ENCODE measurements at places on chromosomes 1 and 21.

DNA sequence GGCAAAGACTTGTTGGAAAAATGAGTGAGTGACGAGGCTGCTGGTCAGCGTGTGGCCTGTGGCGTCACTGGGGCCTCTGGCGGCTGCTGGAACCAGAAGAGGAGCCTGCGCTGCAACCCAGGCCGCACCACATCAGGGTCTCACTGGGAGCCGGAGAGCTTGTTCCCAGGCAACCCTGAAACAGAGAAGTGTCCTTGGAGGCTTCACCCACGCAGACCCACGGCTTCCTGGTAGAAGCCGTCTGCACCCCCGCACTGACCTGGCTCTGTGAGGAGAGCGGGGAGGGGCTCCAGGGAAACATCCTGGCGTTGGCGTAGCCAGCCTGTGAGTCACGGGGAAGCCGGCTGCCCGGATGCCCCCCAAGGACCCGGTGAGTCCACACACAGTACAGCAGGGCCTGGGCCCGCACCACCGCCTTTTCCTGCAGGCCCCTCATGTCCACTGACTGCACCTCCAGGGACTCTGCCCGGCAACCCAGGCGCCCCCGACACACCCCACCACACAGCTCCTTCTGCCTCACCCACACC lies 57.4 kb downstream of the COL6A1 start:
- DNase-seq = no peak

- no peak for DNase-seq
Measured at GRCh38 chr1:82534996-82535395, 734.3 kb downstream of the ADGRL2 start.

DNA sequence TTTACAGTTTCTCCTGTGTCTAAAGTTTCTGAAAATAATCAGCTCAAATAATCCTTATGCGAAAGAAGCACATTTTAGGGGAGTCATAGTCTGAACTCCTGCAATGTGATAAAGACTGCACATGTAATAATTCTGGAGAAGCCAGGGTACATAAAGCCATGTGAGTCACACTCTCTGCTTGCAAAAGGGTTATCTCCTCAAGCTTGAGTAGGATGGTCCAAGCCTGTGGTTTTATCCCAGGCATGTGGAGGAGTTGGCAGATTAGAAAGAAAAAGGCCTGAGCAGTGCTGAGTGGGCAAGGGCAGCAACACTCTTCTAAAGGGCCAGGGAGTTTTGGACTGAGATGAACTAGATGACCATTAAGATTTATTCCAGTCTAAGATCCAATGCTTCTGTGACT lies 220.4 kb downstream of the RHOU start:
- no peak for DNase-seq

DNA sequence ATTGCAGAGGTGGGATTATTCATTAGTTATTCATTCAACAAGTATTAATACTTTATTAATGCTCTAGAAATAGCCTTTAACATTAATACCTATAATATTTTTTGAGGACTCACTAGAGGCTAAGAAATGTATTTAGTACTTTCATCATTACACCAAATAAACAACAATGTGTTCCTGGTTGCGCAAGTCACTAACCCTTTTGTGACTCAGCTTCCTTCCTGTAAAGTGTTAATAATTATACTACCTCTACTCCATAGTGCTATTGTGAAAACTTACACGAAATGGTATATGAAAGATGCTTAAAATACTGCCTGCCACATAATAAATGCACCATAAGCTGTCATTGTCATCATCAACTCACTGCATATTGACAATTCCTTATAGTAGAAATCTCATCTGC lies 431.0 kb downstream of the DPYD start:
- DNase-seq = peak; percentile 40

- DNase-seq = no peak
Measured at GRCh38 chr1:17372955-17373354, 959 bp downstream of the PADI6 start.

DNA sequence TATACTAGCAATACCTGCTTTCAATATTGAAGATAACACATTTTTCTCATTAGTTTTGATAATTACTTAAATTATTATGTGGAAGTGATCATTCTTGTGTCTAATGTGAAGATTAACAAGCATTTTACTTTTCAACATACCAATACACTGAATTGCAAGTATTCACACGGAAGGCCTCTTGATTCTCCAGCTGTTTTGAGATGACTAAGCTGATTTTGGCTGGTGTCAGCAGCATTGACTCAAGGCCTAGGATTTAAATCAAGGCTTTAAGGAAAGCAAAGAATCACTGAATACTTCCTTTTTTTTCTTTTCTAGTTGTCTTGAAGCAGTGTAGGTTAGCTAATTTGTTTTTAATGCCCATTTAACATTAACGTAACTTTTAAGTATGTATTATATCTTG lies 373.7 kb downstream of the SRGAP2C start:
- peak; percentile 10 for DNase-seq

DNA sequence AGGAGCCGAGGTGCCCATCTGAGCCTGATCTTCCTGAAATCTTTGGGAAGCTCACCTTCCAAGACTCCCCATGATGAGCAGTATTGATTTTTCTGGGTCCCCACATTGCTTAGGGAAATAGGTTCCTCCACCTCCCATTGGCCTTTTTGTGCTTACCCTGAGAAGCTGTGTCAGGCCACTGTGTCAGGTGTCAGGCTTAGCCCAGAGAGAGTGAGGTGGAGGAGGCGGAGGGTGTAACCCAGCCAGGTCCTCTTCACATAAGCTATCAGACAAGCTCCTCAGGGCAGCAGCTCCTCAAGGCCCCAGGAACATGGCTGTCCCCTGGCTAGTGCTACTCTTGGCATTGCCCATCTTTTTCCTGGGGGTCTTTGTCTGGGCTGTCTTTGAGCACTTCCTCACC lies 352 bp downstream of the AADACL4 start:
- no peak for DNase-seq

GRCh38 chr1:213568929-213569815 lies 418.6 kb upstream of the PROX1 start:
- no peak for DNase-seq

- DNase-seq = no peak
Measured at GRCh38 chr1:174072581-174072980, 50.4 kb upstream of the RC3H1 start.

GRCh38 chr1:84583648-84584047 lies 9.4 kb upstream of the CTBS start:
- no peak for DNase-seq

DNA sequence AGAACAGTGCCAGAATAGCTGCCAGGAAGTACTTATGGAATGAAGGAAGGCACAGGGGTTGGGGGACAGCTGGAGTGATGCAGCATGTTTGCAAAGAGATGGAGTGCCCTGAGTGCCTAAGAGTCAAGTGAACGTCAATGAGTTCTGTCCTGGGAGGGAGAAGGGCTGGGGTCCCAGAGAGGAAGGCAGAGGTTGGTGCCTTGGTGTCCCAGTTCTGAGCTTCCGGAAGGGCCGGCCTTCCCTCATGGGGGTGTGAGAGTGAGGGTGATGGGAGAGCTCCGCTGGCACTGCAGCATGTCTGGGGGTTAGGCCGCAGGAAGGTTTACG lies 17.6 kb downstream of the NES start:
- no peak for DNase-seq

- no peak for DNase-seq
Measured at GRCh38 chr1:47924270-47925048, 72.7 kb downstream of the TRABD2B start.
